ENCODE measurements at places on chromosomes 5 and 9.

DNA sequence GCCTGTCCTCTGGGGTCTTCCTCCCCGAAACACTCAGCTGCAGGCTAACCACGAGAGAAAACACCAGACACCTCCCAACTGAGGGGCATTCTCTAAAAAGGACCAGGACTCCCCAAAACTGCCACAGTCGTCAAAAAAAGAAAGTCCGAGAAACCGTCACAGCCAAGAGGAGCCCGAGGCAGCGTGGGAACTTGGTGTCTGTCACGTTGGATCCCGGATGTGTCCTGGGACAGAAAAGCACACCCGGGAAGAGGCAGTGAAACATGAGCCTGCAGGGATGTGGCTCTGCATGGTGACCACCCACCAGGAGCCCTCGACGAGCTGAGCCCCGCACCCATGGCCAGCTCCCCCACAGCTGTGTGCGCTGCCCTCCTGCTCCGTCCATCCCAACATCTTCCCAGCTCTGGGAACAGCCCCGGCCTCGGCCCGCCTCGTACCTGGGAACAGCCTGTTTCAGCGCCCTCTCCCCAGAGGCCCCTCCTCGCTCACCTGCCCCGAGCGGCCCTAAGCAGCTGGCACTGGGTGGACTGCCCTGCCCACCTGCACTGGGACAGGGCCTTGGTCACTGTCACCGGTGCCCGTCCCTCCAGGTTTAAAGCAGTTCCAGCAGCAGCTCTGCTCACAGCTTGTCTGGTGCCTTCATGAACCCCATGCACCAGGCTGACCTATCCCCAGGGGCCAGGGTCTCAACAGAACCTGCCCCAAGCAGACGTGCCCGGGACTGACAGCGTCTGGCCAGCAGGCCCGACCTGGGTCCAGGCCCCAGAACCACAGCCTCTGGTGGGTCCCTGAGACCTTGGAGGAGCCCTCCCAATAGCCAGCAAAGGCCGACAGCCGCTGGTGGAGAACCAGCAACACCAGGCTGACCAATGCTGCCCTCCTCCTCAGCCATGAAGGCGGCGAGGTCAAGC is 10.9 kb downstream of the SLC12A7 start:
- DNase-seq: no peak

GRCh38 chr5:89281766-89282553 is 399.0 kb upstream of the MEF2C start:
- DNase-seq: no peak

GRCh38 chr5:133953568-133954145 is 14.8 kb downstream of the C5orf15 start:
- no peak for DNase-seq

DNA sequence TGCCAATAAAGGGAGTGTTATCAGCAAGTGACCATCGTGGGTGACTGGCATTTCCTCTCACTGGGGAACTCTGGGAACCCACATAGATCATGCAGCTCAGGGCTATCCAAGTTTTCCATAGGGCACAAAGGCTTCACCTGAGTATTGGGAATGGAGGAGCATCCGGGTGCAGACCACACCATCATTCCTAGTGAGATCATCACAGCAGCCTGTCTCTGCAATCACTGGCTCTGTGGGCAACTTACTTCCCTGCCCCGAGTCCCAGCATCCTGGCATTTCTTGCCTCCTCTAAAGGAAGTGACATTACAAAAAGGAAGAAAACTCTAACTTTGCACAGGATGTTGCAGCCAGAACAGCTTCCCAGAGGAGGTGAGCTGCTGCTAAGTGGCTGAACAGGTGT is 80.6 kb upstream of the SHB start:
- DNase-seq: no peak

- no peak for DNase-seq
Measured at GRCh38 chr5:56212130-56212879, 20.8 kb downstream of the ANKRD55 start.

DNA sequence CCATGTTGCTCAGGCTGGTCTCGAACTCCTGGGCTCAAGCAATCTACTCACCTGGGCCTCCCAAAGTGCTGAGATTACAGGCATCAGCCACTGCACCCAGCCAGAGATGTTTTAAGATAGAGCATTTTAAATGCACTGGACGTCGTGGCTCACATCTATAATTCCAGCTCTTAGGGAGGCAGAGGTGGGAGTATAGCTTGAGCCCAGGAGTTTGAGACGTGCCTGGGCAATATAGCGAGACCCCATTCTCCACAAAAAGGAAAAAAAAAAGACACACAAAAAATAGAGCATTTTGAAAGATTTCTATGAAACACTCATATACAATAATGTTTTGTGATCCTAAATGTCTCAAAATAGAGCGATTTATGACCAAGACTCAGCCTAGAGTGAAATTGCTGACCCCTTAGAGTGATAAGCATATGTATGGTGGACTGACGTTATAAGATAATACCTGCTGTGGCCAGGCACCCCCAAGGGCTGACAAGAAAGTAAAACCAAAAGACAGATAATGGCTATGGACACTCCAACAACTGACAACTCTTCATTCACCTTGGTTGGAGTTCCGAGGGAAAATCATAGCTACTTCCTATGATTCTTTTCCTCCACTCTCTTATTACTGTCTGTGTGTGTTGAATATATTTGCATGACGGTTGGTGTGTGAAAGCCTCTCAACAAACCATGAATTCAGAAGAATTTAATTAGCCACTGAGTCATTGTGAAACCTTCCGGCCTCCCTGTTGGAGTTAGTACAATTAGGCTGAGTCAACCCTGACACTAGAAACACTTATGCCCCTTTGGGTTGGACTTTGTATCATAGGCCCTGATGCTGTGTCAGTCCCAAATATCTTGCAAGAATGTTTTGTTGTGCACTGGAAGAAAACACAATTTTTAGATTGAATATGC is 526.5 kb upstream of the NUDT12 start:
- no peak for DNase-seq

- no peak for DNase-seq
Measured at GRCh38 chr5:10601246-10602030, 37.6 kb downstream of the ANKRD33B start.

DNA sequence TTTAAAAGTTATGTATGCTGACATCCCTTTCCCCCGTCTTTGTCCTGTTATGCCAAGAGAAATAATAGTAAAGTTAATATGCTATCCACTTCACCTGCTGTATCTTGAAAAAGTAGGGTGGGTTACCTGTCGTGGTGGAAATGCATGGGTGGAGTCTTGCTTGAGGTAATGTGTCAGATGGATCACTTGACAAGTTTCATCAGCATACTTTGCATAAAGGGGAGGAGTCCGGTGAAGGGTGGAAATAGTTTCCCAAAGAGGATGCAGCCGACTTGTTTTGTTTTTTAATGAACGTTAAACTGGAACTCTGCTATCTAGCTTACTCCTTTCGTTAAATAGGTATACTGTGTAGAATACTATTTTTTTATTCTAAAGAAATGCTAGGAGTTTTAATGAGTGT is 9.0 kb upstream of the DMRT3 start:
- DNase-seq: peak; percentile 63

DNA sequence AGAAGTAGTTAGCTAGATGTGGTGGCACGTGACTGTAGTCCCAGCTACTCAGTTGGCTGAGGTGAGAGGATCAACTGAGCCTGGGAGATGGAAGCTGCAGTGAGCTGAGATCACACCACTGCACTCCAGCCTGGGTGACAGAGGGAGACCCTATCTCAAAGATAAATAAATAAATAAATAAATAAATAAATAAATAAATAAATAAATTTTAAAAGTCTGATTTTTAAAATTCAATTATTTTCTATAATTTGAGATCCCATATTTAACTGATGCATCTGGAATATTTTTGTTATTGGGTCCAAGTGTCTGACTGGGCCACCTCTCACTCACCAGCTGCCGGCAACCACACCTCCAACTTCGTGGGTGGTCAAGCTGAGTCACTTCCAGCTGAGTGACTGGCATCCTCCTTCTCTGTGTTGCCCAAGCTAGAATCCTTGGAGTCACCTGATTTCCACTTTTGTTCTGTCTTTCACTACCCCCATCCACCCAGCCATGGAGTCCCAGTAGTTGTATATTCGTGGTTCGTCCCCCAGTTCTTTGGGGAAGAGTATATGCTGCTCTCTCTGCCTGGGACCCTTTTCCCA is 70.9 kb downstream of the EGFLAM start:
- DNase-seq: no peak

DNA sequence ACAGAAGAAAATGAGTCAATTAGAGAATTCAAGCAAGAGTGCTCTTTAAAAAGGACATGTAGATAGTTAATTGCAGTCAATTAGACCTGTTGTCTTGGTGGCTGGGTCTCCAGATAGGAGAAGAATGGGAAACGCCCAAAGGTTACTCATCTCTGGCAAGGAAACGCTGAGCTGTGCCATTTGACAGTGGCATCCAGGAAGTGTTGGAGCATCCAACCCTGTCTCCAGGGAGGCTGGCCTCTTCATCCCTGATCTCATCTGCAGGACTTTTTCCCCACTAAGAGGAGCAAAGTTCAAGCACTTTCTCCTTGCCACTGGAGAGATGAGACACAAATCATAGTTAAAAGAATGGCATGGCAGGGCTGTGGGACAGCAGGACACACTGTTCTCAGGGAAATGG is 111.7 kb upstream of the MSX2 start:
- no peak for DNase-seq

DNA sequence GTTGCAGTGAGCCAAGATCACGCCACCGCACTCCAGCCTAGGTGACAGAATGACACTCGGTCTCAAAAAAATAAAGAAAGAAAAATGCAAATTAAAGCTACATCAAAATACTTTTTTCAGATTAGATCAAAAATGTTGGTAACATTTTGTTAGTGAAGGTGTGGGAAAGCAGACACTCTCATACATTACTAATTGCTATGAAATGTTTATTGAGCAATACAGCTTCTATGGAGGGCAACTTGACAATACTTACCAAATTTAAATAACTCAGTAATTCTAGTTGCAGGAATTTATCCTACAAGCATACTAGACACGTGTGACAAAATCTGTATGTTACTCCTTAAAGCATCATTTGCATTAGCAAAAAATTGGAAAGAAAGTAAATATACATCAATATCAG is 4.1 kb downstream of the TRIM23 start:
- DNase-seq: no peak

DNA sequence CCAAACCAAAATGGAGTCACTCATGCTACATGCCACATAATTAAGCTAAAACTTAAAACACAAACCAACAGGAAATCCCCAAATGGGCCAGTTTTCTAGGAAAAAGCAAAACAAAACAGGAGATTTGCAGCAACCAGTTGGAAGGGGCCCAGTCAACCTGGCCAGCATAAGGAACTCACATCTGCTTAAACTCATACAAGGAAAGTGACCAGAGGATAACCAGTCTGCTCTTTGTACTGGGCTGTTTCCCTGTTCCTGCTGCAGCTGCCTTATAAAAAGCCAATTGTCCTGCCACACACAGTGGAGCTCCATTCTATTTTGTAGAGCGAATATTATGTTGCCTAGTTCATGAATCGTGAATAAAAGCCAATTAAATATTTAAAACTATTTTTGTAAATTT is 29.5 kb upstream of the PTPDC1 start:
- DNase-seq: no peak

DNA sequence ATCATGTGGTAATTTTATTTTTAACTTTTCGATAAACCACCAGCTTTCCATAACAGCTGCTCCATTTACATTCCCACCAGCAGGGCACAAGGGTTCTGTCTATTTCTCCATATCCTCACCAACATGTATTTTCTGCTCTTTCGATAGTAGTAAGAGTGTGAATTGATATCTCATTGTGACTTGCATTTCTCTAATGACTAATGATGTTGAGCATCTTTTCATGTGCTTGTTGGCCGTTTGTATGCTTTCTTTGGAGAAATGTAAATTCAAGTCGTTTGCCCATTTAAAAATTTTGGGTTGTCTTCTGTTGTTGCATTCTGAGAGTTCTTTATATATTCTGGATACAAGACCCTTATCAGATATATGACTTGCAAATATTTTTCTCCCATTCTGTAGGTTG is 45.9 kb downstream of the PSD2 start:
- no peak for DNase-seq

DNA sequence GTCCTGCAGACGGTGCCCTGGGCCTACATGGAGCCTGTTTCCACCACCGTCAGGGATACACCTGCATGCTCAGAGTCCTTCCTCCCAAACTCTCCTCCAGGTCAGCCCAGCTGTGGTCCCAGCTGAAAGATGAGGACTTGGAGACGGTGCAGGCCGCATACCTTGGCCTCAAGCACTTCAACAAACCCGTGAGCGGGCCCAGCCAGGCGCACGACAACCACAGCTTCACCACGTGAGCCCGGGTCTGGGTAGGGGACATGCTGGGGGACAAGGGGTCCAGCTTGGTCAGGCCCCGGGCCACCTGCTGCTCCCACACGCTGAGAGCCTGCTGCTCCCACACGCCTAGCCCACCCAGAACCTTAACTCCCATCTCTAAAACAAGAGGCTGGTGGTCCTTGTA is 16.6 kb upstream of the CARD19 start:
- no peak for DNase-seq

GRCh38 chr5:167794121-167794520 is 497.3 kb upstream of the WWC1 start:
- no peak for DNase-seq

GRCh38 chr5:89573345-89573744 is 690.4 kb upstream of the MEF2C start:
- no peak for DNase-seq

DNA sequence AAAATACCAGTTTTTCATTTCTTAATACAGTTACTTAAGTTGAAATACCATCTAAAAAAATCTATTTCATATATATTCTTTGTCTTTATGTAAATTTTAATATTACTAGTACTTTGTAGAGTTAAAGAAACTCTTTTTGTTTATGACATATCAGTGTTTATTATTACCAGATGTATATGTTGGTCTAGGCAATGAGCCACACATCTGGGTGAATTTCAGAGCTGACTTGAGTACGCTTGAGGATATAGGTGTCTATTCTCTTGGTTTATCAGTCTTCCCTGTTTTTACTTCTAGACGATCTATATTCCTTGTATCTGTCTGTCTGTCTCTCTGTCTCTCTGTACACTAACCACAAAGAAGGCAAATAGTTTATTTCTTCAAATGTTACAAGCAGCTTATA is 2.9 kb downstream of the SMAD5 start:
- no peak for DNase-seq

DNA sequence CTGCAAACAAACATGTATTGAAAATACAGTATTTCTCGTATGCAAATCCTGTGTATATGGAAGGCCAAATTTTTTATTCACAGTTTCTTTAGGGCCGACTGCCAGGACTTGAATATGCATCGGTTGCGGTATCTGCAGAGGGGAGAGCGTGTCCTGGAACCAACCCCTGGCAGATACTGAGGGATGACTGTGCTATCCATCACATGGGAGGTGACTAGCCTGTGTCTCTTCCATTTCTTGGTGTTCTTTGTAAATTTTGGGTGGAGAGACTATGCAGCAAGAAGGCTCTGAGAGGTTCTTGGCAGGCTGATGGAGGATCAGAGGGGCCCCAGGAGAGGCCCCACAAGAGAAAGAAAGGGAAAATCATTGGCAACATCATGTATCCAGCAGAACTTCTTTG is 384.3 kb downstream of the YTHDC2 start:
- no peak for DNase-seq

- DNase-seq: no peak
Measured at GRCh38 chr5:58731641-58732040, 148.8 kb downstream of the RAB3C start.

DNA sequence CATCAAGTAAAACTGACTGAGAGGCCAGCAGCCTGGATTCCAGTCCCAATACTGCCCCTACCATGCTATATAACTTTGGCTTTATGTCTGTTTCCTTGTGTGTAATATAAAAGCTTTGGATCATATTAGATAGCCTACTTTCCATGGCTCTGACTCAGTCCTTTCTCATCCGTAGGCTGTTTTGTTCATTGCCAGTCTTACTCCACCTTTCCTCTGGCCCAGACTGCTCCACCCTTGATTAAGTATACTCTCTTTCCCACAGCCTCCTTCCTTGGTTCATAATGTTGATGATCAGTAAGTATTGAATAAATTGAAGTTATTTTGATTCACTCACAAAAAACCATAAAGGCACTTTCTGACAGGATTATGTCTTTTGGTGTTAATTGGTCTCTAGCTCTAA is 1.5 kb upstream of the MRPS30 start:
- no peak for DNase-seq

Measured in T47D (cell line).